GM13977 (cell line): ENCODE measurements at places on chromosomes 6 and 20.

GRCh38 chr6:144104898-144105487 lies 9.6 kb upstream of the SF3B5 start:
- peak; percentile 64 for DNase-seq

- no peak for DNase-seq
These were observed 20.7 kb upstream of the TLDC2 start for GRCh38 chr20:36855241-36855657.

DNA sequence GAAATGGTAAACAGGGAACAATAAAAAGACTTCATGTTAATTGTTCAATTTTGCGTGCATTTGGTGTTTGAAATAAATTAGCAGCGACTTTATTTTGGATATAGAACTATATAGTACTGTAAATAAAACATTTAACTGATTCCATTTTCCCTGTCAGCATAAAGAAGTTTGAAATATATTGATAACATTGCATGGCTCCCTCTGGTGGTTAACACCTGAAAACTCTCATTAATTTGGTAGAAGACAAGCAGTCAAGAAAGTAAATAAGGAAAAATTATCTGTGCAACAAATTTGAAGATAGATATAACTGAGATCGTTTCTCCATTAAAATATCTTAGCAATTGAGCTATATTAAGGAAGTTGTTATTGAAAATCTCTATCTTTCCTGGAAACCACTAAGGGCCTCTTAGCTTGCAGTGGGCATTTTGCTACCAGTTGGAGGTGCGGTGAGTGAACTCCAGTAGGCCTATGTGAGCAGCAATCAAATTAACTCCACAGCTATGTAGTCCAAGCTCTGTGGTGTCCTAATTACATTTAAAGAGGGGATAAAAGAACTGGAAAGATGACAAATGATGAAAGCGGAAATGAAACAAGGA lies 435.7 kb upstream of the FKBP1C start:
- DNase-seq, result peak; percentile 16

GRCh38 chr20:40056171-40056570 lies 632.9 kb downstream of the MAFB start:
- no peak for DNase-seq

- no peak for DNase-seq
These were observed 183.5 kb downstream of the GMDS start for GRCh38 chr6:2061880-2062279.

- no peak for DNase-seq
These were observed 31.6 kb upstream of the PNRC1 start for GRCh38 chr6:89048985-89049384.

DNA sequence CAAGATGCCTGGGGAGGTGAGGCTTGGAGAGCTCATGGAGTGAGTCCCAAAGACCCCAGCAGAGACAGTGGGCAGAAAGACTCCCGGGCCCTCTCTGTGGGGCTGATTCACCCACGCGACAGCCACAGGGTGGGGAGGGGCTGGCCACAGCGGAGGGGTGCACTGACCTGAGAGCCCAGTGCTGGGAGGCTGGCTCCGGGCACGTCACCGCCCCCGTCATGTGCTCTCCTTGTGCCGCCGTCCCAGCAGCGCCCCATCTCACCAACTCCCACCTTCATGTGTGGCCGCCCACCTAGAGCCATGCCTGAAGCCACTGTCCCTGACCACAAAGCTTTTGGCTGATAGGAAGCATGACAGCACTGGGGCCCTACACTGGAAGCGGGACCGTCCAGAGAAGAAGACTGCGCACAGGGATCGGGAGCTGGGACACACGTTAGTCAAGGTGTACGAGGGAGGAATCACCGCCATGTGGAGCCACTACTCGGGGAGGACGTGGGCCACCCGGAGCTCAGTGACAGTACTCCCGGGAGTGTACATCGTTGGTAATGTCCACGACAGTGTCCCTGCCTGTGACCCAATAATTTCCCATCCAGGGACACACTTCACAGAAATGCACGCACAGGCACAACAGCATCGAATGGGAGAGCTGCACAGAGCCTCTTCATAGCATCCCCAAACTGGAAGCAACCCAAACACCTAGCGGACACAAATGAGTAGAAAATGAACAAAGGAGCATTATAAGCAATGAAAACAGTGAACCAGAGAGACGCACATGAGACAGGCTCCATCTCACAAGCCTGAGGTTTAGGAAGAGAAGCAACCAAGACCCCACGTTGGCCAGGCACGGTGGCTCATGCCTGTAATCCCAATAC lies 28.4 kb upstream of the FOXC1 start:
- DNase-seq, result no peak

DNA sequence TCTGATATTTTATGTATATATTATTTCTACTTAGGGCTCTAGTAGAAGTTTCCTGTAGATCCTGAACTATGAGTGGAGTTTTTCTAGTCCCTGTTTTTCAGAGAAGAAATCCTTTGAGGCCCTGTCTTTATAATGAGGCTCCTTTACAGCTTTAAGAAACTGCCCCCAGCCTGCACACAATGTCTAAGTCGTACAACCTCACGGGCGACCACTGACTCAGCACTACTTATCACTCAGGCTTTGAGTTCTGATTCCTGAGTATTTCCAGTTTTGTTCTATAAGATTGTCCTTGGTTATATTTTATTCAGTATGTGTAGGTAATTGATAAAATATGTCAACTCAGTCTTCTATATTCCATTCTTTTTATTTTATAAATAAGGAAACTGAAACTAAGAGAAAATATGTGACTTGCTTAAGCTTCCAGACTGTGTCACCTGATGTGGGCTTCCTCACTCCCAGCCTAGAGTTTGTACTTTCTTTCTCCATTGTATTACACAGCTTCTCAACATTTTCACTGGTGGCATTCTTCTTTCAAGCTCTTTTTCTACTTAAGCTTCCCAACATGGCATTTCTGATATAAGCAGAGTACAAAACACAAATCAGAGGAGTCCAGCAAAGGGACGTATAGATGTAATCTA lies 167.0 kb downstream of the TBX18 start:
- DNase-seq, result no peak

- DNase-seq, result no peak
These were observed 142.6 kb upstream of the HMGN3 start for GRCh38 chr6:79377047-79377446.

GRCh38 chr6:36615018-36615761 lies 21.0 kb downstream of the SRSF3 start:
- peak; percentile 56 for DNase-seq

GRCh38 chr6:11270030-11271027 lies 37.9 kb upstream of the NEDD9 start:
- DNase-seq, result no peak

DNA sequence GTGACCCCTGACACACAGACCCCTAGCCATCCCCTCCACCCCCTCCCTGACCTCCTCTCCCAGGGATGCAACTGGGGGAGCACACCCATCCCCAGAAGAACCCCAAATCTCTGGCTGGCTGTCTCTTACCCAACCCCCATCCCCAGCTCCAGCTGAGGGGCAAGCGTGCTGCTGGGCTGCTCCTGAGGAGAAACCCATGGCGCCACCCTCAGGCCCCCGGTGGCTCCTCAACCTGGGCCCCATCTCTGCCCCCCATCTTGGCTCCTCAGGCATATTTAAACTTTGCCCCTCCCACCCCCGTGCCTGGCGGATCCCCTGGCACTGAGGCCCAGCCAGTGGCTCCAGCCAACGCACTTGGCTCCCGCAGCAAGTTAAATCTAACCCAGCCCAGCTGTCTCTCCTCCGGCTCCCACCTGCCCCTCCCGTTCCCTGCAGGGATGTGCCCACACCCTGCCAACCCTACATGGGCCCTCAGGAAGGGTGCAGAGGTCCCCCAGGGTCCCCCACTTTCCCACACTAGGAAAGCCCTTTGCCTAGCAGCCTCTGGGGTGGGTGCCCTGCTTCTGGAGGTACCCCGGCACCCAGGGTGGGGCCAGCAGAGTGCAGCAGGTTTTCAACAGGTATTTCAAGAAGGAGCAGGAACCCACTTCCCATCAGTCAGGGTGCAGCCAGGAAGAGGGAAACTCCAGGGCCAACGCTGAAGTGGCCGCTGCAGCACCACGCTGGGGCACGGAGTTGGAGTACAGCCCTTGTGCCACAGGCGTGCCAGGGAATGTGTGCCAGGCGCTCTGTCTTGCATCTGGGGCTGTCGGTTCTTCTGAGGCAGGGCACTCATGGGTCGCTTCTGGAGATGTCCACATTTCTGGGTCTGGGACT lies 5.3 kb upstream of the OSBPL2 start:
- DNase-seq, result no peak

DNA sequence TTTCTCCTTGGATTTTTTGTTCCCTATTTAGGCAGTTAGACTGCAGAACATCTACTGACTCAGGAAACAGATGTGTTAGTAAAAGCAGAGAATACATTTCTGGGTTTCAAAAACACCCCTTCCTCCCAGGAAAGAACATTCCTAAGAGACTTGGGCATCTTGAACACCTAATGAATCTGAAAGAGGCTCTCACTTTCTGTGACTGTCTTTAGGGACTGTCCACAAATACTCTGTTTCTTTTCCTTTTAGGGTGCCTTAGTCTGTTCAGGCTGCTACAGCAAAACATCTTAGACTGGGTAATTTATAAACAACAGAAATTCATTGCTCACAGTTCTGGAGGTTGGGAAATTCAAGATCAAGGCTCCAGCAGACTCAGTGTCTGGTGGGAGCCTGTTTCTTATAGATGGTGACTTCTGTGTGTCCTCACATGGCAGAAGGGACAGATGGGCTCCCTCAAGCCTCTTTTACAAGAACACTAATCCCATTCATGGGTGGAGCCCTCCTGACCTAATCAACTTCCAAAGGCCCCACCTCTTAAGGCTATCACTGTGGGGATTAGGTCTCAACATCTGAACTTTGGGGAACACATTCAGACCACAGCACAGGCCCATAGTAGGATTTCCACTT lies 19.4 kb upstream of the CCN5 start:
- DNase-seq, result no peak

- no peak for DNase-seq
These were observed 109.8 kb upstream of the ATXN1 start for GRCh38 chr6:16871047-16871446.

- DNase-seq, result no peak
These were observed 149.5 kb downstream of the BFSP1 start for GRCh38 chr20:17381724-17382123.

GRCh38 chr20:48959899-48960550 lies 38.5 kb downstream of the ARFGEF2 start:
- DNase-seq, result no peak

DNA sequence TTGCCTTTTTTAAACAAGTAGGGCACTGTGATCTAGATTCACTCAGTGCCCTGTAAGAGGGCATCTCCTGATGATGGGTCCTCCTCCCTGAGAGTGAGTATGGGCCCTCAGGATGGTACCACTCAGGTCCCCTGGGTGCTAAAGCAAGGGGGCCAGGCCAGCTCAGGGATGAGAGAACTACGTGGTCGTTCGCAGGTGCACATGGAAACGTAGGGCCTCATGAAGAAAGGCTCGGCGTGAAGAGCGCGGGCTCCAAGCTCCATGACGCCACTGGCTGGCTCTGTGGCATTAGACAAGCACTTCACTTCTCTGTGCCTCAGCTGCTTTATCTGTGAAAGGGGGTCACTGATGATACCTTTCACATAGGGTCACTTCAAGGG lies 50.7 kb downstream of the SYNJ2 start:
- no peak for DNase-seq

- no peak for DNase-seq
These were observed 69.0 kb downstream of the NCOA7 start for GRCh38 chr6:125859727-125860126.

DNA sequence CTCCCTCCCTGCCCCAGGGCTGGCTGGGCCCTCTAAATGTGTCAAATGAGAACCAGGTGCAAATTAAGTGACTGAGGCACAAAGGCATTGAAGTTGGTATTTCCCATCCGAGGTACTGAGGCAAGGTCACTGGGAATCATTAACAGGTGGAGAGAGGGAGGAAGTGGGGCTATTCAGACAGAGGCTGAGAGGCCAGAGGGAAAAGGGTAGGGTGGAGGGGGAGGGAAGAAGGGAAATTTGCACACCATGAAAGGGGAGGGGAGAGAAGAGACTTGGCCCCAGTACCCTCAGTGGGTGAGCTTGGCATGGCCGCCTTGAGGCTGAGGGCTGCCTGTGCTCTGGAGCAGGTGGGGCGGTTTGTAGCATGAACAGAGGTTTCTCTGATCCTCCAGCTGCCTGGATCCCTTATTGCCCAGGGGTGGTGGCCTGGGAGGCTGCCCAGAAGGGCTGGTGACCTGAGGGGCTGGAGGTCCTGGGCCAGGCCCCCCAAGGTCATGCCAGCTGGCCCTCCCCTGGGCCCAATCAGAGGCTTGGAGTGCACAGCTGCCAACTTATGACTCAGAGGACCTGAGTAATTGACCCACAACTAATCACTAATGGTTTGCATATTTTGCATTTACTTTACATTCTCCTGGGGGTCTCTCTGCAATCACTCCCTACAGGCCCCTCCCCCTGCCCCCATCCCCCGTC lies 40.3 kb upstream of the ZFAND3 start:
- DNase-seq, result no peak

- DNase-seq, result no peak
These were observed 148.7 kb downstream of the ZDHHC14 start for GRCh38 chr6:157529654-157530039.

- DNase-seq, result no peak
These were observed 278.1 kb upstream of the SASH1 start for GRCh38 chr6:148064406-148065134.

DNA sequence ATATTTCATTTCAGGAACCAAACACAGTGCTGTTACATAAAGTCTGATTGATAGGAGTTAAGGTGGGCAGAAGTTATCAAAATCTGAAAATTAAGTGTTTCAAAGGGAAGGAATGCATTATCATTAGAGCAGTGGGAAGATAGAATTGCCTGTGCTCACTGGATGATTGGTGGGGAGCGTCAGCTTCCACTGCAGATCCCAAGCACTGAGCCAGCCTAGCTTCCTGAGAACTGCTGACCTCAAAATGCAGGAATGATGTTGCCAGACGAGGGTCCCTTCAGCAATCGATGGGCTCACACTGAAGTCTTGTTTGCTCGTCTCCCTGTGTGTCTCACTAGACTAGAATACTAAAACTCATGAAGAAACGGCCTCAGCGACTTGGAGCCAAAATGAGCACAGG lies 110.0 kb upstream of the PHACTR1 start:
- no peak for DNase-seq

- DNase-seq, result no peak
These were observed 632.0 kb downstream of the HTR1B start for GRCh38 chr6:76831299-76831698.

- DNase-seq, result no peak
These were observed 529.6 kb upstream of the FLRT3 start for GRCh38 chr20:14866841-14867514.

- DNase-seq, result no peak
These were observed 9.5 kb downstream of the NT5E start for GRCh38 chr6:85459224-85459901.

GRCh38 chr6:79605061-79605460 lies 26.1 kb upstream of the SH3BGRL2 start:
- no peak for DNase-seq

GRCh38 chr6:7238900-7239589 lies 74.0 kb downstream of the SSR1 start:
- DNase-seq, result peak; percentile 65
